ENCODE measurements at places on chromosomes 3 and 15.
A peak's percentile ranks its signal among the peaks of the same experiment; 100 is the strongest.

GRCh38 chr3:63349583-63350573 lies 71.8 kb downstream of the SYNPR start:
- peak; percentile 68 for DNase-seq

DNA sequence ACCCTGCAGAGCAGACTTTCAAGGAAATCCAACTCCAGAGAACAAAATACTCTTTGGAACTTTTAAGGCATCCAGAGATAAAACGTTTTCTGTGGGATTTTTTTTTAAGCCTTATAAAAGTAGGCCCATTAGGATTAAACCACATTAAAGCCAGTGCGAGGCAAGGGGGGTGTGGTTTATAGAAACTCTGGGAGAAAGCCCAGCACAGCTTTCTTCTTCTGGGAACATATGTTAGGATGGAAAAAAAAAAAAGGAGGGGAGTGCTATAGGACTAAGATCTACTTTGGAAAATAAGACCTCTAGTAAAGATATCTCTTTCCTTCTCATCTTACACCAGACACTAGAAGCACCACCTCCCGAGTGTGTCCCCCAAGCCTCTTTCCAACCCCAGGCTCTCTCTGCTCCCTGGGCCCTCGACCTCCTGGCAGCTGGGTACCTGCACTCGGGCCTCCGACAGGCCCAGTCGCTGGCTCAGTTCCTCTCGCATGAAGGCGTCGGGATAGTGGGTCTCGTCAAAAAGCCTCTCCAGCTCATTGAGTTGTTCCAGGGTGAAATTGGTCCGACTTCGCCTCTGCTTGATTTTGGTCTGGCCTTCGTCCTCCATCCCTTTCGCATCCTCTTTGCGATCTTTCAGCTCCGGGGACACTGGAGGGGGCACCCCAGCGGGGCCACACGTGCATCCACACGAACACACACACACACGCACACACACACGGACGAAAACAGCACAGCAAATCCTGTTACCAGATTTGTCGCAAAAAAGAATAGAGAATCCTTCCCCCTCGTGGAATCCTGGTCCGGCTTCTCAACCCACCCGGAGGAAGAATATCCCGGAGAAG lies 3.8 kb downstream of the SHOX2 start:
- DNase-seq: peak; percentile 52

GRCh38 chr15:78828920-78829319 lies 17.7 kb upstream of the ADAMTS7 start:
- DNase-seq: no peak

- DNase-seq: peak; percentile 84
Measured at GRCh38 chr15:100759106-100759505, 120.5 kb upstream of the ALDH1A3 start.

DNA sequence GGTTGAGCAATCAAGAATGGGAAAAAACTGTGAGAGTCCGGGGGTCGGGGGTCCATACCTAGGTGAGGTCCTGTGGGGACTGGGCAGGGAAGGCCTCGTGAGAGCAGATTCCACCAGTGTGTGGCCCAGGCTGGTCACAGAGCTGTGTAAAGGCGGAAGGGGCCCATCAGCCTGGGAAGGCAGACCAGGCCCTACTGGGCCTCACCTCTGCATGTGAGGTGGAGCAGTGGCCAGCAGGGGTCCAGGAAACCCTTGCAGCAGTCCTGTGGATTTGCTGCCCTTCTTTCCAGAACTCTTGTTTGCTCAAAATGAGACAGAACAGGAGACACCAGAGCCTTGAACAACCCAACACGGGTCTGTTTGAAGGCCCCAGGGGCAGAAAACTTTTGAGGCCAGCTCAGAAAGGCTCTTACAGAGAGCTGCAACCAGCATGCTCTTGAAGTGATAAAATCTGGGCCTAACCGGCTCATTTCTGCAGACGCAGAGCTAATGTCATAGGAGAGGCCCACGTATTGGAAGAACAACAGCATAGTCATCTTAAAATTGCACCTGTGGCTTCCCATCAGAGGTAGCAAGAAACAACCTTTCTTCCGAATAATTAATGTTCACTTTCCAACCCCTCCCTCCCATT lies 30.3 kb upstream of the HHATL start:
- no peak for DNase-seq

DNA sequence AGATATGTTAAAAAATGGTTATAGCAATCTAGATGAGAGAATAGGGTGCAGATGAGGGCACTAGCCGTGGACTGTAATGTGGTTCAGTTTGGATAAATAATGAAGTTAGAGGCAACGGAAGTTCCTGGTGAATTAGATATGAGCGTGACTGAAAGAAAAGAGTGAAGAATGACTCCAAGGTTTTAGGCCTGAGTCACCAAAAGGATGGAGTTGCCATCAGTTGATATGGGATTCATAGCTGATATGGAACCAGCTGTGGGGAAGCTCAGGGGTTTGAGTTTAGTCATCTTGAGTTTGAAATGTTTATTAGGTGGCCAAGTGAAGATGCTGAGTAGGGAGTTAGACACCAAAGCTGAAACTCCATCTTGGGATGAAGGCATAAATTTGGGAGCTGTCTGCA lies 66.2 kb downstream of the SSR3 start:
- DNase-seq: peak; percentile 70

- DNase-seq: no peak
Measured at GRCh38 chr3:61323094-61323493, 71.8 kb upstream of the FHIT start.

DNA sequence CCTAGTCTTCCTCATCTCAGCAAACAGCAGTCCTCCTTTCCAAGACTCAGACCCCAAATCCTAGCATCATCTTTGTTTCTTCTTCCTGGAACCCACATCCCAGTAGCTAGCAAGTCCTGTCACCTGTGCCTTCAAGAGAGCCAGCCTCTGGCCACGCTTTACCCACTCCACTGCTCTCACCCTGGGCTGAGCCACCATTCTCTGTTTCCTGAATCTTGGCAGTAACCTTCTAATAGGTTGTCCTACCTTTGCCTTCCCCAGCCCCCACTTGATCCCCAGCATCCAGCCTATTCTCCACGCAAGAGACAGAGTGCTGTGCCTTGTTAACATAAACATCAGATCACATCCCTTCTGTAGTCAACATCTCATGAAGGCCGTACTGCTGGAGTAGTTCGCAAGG lies 323.4 kb downstream of the LRTM1 start:
- no peak for DNase-seq

DNA sequence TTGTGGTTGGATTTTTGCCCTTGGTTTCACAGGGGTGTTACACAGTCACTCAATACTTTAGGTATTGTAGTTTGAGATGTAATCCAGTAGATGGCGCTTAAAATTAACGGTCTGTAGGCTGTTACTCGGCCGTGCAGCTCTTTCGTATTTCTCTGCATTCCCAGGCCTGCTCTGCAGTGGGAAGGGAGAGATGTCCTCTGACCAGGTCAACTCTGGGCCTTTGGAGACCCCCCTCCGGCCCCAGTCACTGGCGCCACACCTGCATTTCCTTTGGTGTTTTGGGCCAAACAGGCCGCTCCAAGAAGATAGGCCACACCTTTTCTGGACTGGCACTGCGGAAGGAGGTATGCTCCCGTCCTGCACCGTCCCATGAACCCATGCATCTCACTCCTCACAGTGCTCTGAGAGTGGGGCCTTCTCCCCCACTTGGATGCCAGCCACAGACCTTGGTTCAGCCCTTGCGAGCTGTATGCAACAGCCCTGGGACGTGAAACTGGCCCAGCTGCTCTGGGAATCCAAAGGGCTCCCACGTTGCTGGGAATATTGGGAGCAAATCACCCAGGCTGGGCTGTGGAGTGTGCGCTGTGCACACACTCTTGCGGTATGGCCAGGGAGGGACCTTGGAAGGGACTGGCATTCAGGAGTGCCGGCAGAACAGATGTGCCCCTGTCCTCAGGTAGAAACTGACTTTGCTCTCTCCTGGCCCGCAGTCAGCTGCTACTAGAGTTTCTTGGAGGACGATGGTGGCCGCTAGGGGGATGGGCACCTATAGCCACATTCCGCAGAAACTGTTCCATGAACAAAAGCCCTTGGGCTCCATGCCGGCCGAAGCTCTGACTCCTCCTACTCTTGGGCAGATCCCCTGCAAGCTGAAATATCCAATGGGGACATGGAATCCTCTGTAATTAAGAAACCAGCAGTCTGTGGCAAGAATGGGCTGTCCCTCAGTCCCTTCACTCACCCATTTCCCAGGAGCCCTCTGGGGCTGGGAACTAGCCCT lies 410.5 kb upstream of the CADM2 start:
- DNase-seq: peak; percentile 6

DNA sequence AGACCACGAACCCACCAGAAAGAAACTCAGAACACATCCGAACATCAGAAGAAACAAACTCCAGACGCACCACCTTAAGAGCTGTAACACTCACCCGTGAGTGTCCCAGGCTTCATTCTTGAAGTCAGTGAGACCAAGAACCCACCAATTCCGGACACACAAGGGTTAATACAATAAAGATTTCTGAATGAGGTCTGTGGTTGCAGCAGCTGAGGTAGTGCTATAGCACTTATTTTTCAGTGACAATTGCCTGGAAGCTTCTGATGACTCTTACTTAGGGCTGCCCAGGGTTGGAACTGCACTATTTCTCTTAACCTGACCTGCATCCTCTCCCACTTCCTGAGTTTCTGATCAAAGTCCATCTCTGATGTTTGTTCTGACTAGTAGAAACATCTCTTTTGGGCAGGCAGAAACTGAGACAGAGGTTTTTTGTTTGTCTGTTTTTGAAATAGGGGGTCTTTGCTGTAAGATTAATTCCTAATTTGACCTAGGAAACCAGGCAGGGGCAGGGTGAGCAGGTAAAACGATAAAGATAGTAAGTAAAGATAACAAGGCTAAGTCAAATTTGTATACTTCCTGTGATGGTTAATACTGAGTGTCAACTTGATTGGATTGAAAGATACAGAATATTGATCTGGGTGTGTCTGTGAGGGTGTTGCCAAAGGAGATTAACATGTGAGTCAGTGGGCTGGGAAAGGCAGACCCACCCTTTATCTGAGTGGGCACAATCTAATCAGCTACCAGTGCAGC lies 169.1 kb downstream of the GAP43 start:
- peak; percentile 72 for DNase-seq

GRCh38 chr3:44506961-44507360 lies 29.5 kb upstream of the ZNF445 start:
- no peak for DNase-seq

DNA sequence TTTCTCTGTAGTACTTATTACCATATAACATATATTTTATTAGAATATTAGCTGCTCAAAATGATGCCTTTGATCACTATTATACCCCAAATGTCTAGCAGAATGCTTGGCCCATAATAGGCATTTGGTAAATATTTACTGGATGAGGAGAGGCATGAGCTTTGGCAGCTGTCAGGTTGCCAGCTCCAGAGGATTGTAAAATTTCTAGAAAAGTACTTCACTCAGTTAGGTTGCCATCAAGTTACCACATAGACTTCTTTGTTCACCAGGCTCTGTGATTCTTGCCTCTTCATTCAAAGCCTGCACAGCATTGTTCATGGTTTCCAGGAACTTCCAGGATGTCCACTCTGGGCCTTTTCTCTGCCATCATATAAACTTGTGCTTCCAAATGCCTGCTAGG lies 582.8 kb downstream of the PDCD6IP start:
- DNase-seq: no peak

DNA sequence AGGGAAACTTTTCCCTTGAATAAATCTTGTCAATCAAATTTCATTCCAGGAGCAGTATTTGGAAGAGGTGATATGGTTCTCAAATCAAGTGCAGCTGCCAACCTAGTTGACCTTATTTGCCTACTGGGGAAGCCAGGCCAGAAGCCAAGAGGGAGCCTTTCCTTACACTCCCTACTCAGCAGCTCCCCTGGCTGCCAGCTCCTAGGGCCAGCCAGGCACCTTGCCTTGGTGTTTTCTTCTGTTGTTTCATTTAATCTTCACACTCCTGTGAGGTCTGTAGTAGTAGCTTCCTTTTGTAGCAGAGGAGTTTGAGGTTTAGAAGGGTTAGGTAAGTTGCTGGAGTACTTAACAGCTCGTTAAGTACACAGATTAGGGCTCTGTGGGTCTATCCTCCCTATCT lies 22.6 kb downstream of the MKRN2OS start:
- DNase-seq: no peak

DNA sequence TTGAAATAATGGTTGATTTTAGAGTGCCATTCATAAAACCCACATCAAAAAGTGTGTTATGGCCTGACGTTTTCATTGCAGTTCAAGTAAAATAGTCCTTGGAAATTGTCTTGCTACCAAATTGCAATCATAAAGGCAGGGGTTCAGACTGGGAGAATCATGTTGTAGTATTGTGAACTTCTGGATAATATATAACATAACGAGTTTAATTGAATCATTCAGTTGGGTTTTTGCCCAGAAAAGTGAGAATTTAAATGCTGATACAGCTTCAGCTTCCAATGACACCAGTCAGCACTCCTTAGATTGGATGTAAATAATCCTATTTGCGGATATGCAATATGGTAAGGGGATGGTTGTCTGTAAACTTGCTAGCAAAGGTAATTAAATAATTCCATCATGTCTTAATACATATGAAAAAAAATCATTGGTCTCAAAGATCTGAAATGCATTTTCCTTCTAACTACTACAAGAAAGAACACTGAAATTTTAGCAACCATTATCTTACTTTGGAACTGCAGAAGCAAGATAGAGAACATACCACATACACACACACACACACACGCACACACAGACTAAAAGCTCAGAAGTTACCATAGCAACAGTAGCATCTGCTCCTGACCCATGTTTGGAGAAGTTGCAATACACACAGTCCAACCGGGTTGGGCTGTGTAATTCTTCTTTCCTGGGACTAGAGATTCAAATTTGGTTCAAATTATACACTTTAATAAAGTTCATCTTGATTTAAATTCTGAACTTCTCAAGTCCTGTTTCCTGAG lies 686.2 kb upstream of the NR2F2 start:
- DNase-seq: no peak

DNA sequence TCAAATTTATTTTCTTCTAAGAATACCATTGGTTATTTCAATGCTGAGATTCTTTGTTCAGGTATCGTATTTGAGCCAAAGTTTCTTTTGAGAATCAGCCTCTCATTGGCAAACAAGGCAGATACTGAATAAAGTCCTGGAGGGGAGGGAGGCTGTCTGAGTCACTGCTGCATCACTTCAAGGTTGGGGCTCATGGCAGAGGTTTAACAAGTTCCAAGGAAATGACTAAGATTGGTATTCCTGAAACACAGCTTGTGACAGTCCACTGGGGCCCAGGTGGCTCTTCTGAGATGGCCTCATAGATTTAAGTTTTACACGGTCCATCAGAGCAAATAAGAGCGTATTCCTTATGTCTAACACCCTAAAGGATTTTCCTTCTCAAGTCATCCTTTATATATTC lies 213.8 kb upstream of the STAC start:
- peak; percentile 84 for DNase-seq

DNA sequence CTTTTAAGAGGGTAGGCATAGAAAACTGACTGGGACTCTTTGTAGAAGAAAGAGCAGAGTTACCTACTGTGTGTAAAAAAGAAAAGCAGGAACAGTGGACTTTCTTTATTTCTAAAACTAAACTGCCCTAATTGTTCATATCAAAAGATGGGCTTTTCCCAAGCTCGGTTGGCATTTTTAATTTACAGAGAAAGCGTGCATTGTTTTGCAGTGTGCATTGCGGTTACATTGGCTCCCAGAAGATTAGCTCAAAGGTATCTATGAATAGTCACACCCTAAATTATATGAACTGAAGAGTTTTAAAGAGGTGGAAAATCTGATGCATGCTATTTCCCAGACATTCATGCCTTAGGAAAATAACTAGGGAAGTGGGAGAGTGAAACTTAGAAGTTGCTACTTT lies 36.5 kb downstream of the MITF start:
- no peak for DNase-seq

GRCh38 chr15:74906067-74906449 lies 593 bp downstream of the FAM219B start:
- peak; percentile 22 for DNase-seq
